ENCODE measurements at places on chromosomes 5 and 9.

- peaks cover 34% of the 10 kb centered on the region for H3K36me3 ChIP-seq
- H3K27me3 ChIP-seq, result no peaks in the 10 kb centered on the region
- no peak overlapping the region for H3K4me3 ChIP-seq
- H3K4me1 ChIP-seq, result no peaks in the 10 kb centered on the region
- no peak for DNase-seq
Observed at GRCh38 chr9:33924978-33925797, 108.2 kb downstream of the UBE2R2 start.

DNA sequence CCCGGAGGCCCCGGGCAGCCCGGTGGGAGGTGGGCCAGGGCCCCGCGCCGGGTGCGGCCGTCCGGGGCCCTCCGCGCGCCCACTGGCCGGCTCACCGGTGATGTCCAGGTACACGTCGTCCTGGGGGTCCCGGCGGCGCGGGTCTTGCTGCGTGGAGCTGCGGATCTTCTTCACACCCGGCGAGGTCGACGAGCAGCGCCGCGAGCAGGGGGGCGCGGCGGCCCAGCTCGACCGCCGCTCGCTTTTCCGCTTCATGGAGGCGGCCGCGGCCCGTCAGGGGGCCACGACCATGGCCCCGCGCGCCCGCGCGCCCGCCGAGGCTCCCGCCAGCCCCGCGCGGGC is 548 bp downstream of the CDC14B start:
- peaks cover 62% of the 10 kb centered on the region for H3K27me3 ChIP-seq
- H3K36me3 ChIP-seq, result no peaks in the 10 kb centered on the region
- H3K4me1 ChIP-seq, result peaks cover 4% of the 10 kb centered on the region
- no peak overlapping the region for H3K27ac ChIP-seq

DNA sequence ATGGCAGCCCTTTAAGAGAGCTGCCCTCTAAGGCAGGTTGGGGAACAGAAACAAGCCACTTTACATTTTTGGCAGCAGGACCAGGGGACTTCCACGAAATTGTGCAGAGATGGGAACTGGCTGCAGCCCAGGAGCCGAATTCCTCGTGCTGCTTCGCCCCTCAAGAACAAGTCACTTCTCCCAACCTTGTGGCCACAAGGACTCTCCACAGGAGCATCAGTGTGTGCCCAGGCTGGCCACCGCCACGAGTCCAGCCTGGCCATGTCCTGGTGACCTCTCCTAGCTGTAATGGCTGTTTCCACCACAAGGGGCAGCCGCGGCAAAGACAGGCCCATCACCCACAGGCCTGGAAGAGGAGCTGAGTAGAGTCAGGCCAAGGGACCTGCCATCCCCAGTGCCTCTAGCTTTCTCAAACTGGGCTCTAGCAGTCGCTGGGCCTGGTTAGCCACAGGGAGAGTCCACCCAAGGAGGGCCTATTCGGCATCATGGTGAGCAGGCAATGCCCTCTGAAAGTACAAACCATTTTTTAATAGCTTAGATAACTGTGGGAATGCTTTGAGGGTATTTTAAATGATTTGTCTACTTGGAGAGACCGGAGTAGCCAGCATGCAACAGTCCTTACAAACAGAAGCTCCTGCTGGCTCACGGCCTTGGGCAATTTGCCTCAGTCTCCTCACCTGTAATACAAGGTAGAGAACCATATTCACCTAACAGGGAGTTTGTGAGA is 129.0 kb downstream of the COL23A1 start:
- peak; percentile 66 for DNase-seq
- no peaks in the 10 kb centered on the region for H3K4me1 ChIP-seq
- peaks cover 3% of the 10 kb centered on the region for H3K27me3 ChIP-seq

GRCh38 chr9:76638001-76638400 is 126.2 kb upstream of the PCA3 start:
- H3K36me3 ChIP-seq, result no peaks in the 10 kb centered on the region
- no peak for DNase-seq
- no peaks in the 10 kb centered on the region for H3K27me3 ChIP-seq
- peaks cover 10% of the 10 kb centered on the region for H3K4me1 ChIP-seq

DNA sequence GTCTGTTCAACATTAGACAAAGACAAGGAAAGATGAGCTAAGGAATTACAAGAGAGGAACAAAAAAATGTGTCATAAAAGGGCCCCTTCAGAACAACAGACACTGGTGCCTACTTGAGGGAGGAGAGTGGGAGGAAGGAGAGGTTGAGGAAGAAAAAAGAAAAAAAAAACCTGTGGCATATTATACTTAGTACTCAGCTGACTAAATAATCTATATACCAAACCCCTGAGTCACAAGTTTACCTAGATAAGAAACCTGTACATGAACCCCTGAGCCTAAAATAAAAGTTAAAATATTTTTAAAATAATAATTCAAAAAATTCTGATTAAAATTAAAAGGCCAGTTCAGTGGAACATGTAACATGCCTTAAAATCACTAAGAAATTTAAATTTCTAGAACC is 107.3 kb downstream of the MTREX start:
- peaks cover 55% of the 10 kb centered on the region for H3K36me3 ChIP-seq
- no peak for DNase-seq
- peaks cover 39% of the 10 kb centered on the region for H3K4me1 ChIP-seq
- H3K27me3 ChIP-seq, result no peaks in the 10 kb centered on the region
- H3K4me3 ChIP-seq, result no peak overlapping the region

DNA sequence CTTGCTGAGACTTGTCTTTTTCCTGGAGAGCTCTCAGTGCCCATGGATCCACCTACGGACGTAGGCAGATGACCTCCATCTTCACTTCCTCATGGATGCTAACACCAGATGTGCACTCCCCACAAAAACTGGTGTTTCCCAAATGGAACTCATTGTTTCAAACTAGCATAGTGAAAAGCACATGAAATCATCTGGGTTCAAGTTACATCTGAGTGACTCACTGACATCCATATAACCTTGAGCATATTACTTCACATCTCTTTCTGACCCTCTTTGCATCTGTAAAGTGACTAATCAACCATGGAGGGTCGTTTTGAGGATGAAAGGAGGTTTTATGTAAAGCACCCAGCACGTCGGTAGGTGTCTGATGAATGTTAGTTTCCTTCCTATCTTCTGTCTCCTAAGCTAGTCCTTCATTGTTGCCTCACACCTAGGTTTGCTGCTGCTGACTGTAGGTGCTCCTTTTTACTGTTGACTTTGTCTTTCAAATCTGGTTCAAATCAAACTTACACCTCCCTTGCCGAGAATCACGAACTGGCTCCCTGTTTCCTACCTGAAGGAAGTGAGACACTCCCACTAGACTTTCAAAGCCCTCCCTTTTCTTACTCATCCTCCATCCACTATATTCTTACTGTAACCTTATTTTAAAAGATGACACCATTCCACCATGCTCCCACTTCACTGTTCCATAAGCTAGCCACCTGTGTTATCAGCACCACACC is 10.3 kb downstream of the OCLN start:
- H3K4me1 ChIP-seq, result no peaks in the 10 kb centered on the region
- no peaks in the 10 kb centered on the region for H3K36me3 ChIP-seq
- H3K27ac ChIP-seq, result no peak overlapping the region
- peaks cover 18% of the 10 kb centered on the region for H3K27me3 ChIP-seq
- no peak overlapping the region for H3K4me3 ChIP-seq

DNA sequence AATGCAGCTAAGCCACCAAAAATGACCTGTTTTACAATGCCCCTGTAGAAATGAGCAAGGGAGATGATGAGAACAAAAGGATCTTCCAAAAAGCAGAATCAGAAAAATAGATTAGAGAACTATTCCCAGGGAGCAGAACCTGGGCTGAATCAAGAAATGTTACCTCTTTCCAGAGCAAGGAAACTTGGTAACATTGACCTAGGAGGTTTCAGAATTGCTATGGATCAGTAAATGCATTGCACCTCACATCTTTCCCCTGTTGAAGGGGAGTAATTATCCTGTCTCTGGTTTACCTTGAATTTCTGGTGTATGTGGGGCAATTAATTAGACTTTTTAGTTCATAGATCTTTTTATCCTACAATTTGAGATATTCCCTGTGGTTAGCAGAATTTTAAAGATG is 151.2 kb upstream of the RAI14 start:
- peaks cover 32% of the 10 kb centered on the region for H3K27me3 ChIP-seq
- H3K4me1 ChIP-seq, result no peaks in the 10 kb centered on the region
- H3K4me3 ChIP-seq, result no peak overlapping the region
- H3K36me3 ChIP-seq, result no peaks in the 10 kb centered on the region
- H3K27ac ChIP-seq, result no peak overlapping the region

DNA sequence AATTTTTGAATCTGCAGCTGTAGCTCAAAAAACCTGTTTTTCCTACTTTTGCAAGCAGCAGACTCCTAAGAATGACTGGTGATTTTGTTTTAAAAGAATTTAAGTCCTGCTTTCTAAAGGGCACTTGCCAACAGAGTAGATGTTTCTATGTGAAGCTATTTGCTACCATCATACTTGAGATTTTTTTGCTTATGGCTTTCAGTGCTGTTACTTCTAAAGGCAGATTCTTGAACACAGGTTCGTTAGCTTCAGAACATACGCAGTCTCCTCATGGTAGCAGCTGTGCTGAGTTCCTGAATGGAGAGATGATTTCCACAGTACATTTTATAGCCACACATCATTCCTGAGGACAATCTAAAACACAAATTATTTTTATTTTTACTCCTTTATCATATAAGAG is 24.4 kb upstream of the ELL2 start:
- H3K4me1 ChIP-seq, result no peaks in the 10 kb centered on the region
- no peak for DNase-seq
- H3K27me3 ChIP-seq, result peaks cover 1% of the 10 kb centered on the region

- no peak overlapping the region for H3K4me3 ChIP-seq
- DNase-seq, result no peak
- H3K27ac ChIP-seq, result no peak overlapping the region
- H3K36me3 ChIP-seq, result no peaks in the 10 kb centered on the region
- H3K4me1 ChIP-seq, result no peaks in the 10 kb centered on the region
Observed at GRCh38 chr5:28344836-28345433, 1306.5 kb upstream of the CDH9 start.

- H3K36me3 ChIP-seq, result no peaks in the 10 kb centered on the region
- H3K27ac ChIP-seq, result no peak overlapping the region
- no peak for DNase-seq
- no peak overlapping the region for H3K4me3 ChIP-seq
- H3K27me3 ChIP-seq, result peaks cover 6% of the 10 kb centered on the region
Observed at GRCh38 chr9:27699621-27700020, 126.3 kb upstream of the C9orf72 start.

GRCh38 chr9:122217640-122218039 is 11.1 kb downstream of the LHX6 start:
- peaks cover 86% of the 10 kb centered on the region for H3K27me3 ChIP-seq
- H3K4me1 ChIP-seq, result peaks cover 28% of the 10 kb centered on the region
- no peak overlapping the region for H3K4me3 ChIP-seq

- no peaks in the 10 kb centered on the region for H3K36me3 ChIP-seq
- no peak overlapping the region for H3K27ac ChIP-seq
- H3K27me3 ChIP-seq, result no peaks in the 10 kb centered on the region
- no peaks in the 10 kb centered on the region for H3K4me1 ChIP-seq
- H3K4me3 ChIP-seq, result no peak overlapping the region
- no peak for DNase-seq
Observed at GRCh38 chr9:16982780-16983310, 112.4 kb upstream of the BNC2 start.

DNA sequence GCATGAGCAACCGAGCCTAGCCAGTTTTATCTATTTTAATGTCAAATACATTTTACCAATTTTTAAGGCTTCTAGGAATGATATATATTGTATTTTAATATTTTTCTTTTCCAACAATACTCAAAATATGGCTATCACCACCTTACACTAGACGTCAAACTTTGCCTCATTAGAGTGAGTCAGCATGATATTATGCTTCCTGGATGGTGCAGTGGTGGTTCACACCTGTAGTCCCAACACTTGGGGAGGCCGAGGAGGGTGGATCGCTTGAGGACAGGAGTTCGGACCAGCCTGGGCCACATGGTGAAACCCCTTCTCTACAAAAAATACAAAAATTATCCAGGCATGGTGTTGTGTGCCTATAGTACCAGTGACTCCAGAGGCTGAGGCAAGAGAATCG is 7.3 kb upstream of the CDC14B start:
- H3K27ac ChIP-seq, result no peak overlapping the region
- no peak for DNase-seq
- no peaks in the 10 kb centered on the region for H3K36me3 ChIP-seq
- peaks cover 32% of the 10 kb centered on the region for H3K27me3 ChIP-seq
- no peak overlapping the region for H3K4me3 ChIP-seq

DNA sequence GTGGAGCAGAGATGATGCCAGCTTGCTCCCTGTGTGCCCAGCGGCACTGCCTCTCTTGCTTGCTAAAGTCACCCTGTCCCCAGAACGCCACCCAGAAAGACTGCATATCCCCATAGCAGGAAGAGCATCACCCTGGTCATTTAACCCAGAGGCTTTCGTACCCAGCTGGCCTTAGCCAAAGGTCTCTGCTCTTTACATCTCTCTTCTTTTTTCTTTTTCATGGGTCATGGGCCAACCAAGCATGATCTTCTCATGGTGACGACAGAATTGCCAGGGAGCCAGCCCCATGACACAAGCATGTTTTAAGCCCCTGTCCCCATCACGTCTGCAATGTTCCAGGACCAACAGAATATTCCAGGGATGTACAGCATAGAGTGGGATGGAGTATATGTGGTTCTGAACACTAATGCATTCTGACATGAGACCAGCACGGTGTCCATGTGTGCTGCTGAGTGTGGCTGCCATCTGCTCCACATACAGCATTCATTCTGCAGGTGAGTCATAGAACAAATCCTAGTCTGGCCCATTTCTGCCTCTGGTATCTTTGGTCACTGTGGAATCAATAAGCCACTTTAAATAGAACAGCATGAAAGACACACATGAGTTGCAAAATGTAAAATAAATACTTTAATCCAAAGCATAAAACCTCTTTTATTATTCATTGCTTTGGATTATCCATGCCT is 203.0 kb downstream of the MED10 start:
- no peaks in the 10 kb centered on the region for H3K4me1 ChIP-seq
- no peak for DNase-seq
- no peaks in the 10 kb centered on the region for H3K36me3 ChIP-seq
- no peak overlapping the region for H3K27ac ChIP-seq

DNA sequence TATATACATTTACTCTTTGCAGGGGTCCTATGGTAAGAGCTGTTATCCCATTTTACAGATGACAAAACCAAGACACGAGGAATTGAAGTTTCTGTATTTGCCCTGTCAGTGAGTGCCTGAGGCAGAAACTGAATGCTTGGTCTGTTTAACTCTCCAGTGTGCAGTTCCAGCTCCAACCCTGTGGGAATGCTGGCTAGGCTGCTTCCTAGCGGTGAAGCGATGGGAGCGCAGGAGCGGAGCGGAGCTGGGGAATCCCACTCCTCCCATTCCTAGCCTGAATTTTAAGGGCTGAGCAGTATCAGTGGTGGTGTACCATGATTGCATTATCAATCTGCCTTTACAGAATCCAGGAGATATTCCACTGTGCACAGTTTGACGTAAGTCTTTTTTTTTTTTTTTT is 202.3 kb downstream of the LRRC70 start:
- H3K27ac ChIP-seq, result no peak overlapping the region
- H3K4me1 ChIP-seq, result no peaks in the 10 kb centered on the region
- H3K27me3 ChIP-seq, result peaks cover 4% of the 10 kb centered on the region
- H3K36me3 ChIP-seq, result no peaks in the 10 kb centered on the region

DNA sequence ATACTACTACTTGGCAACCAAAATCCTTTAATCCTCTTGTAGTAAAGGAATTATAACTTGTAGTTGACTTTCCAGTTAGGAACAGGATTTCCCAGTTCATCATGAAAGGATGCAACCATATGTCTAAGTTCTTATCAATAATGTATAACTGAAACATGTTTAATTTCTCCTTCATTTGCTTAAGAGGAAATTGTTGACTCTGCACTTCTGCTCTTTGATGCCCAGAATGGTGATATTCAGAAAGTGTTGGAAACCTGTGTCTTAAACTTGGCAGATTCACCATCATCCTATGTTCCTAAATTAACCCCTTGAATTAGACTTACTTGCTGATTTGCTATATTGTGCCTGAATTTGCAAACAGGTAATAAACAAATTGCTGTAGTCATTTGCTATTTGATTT is 201.5 kb downstream of the PTPRD start:
- no peak for DNase-seq
- no peak overlapping the region for H3K27ac ChIP-seq
- H3K36me3 ChIP-seq, result no peaks in the 10 kb centered on the region
- H3K4me1 ChIP-seq, result no peaks in the 10 kb centered on the region
- H3K27me3 ChIP-seq, result no peaks in the 10 kb centered on the region
- H3K4me3 ChIP-seq, result no peak overlapping the region
